WTC11 (cell line): ENCODE measurements at places on chromosomes 7 and 10. TPM values are rescaled to one million over a fixed set of nuclear protein-coding genes. Genes with fewer than 3 reads are reported as not detected.
A peak's percentile ranks its signal among the peaks of the same experiment; 100 is the strongest.

DNA sequence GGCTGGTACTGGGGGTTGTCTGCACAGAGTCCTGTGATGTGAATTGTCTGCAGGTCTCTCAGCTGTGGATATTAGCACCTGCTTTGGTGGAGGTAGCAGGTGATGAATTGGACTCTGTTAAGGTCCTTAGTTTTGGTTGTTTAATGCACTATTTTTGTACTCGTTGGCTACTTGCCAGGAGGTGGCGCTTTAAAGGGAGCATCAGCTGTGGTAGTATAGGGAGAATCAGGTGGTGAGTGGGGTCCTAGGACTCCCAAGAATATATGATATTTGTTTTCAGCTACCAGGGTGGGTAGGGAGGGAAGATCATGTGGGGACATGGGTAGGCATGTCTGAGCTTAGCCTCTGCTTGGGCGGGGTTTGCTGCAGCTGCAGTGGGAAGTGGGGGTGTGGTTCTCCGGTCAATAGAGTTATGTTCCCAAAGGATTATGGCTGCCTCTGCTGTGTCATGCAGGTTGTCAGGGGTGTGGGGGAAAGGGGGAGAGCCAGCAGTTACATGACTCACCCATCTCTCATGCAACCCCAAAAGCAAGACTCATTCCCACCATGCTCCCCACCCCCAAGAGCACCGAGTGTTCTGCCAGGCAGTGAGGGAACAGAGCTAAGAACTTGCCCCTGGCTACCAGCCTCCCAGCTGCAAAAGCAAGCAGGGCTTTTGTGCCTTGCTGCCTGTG lies 53.7 kb upstream of the ZNF273 start:
- no peak overlapping the region for H3K27ac ChIP-seq
- no peaks in the 10 kb centered on the region; the same call in 1 of the 2 replicates for H3K27me3 ChIP-seq
- H3K4me3 ChIP-seq: no peak overlapping the region
- no peaks in the 10 kb centered on the region for H3K4me1 ChIP-seq
- peaks cover 4% of the 10 kb centered on the region for H3K36me3 ChIP-seq

DNA sequence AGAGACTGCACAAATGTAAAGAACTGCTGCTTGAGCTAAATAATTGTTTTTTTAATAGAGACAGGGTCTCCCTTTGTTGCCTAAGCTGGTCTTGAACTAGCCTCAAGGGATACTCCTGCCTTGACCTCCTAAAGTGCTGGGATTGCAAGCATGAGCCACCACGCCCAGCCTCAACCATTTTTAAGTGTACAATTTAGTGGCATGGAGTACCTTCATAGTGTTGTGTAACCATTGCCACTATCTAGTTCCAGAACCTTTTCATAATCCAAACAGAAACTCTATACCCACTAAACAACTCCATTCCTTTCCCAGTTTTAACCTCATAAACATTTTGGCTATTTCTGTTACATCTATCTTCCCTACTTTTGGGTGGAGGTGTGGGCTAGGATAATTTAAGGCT lies 6.7 kb downstream of the EIF4H start:
- H3K4me3 ChIP-seq: no peak overlapping the region
- peak overlapping the region; percentile 61 for H3K27ac ChIP-seq
- no peaks in the 10 kb centered on the region for H3K27me3 ChIP-seq
- H3K36me3 ChIP-seq: peaks cover 20% of the 10 kb centered on the region
- H3K4me1 ChIP-seq: peaks cover 66% of the 10 kb centered on the region
- no peak for DNase-seq

DNA sequence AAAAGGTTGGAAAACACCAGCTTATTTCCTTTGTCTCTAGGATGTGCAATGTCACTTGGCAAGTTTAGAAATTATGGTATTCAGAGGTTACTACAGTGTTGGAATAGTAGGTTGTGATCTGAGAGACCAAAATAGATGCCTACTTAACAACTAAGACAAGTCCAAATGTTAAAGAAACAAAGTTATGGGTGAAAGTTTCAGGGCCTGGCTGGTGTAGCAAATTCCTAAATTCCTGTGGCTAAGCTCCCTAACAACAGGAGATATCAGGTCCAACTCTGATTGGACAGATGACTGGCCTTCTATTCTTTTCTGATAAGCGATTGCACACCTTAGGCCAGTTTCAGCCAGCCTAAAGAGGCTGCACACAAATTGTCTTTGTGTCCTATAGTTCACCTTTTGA lies 873.5 kb downstream of the REEP3 start:
- H3K27me3 ChIP-seq: no peaks in the 10 kb centered on the region
- no peak for DNase-seq
- no peak overlapping the region for H3K4me3 ChIP-seq
- peaks cover 23% of the 10 kb centered on the region for H3K4me1 ChIP-seq
- no peaks in the 10 kb centered on the region for H3K36me3 ChIP-seq
- no peak overlapping the region for H3K27ac ChIP-seq

GRCh38 chr7:148962823-148963582 lies 65.3 kb downstream of the PDIA4 start:
- no peaks in the 10 kb centered on the region for H3K36me3 ChIP-seq
- H3K4me3 ChIP-seq: peak overlapping the region; percentile 87
- H3K27ac ChIP-seq: peak overlapping the region; percentile 85
- no peaks in the 10 kb centered on the region for H3K27me3 ChIP-seq
- DNase-seq: no peak
- H3K4me1 ChIP-seq: peaks cover 18% of the 10 kb centered on the region

Gene MET
- total RNA-seq: 9.4 to 12.8 TPM (median 11.6 TPM) in 3 replicates

- H3K27ac ChIP-seq: peak overlapping the region; percentile 46; the same call in 1 of the 2 replicates
- no peaks in the 10 kb centered on the region for H3K27me3 ChIP-seq
- H3K36me3 ChIP-seq: peaks cover 21% of the 10 kb centered on the region
- H3K4me1 ChIP-seq: peaks cover 29% of the 10 kb centered on the region
- H3K4me3 ChIP-seq: no peak overlapping the region
These were observed 34.9 kb downstream of the BAIAP2L1 start for GRCh38 chr7:98365863-98366561.

DNA sequence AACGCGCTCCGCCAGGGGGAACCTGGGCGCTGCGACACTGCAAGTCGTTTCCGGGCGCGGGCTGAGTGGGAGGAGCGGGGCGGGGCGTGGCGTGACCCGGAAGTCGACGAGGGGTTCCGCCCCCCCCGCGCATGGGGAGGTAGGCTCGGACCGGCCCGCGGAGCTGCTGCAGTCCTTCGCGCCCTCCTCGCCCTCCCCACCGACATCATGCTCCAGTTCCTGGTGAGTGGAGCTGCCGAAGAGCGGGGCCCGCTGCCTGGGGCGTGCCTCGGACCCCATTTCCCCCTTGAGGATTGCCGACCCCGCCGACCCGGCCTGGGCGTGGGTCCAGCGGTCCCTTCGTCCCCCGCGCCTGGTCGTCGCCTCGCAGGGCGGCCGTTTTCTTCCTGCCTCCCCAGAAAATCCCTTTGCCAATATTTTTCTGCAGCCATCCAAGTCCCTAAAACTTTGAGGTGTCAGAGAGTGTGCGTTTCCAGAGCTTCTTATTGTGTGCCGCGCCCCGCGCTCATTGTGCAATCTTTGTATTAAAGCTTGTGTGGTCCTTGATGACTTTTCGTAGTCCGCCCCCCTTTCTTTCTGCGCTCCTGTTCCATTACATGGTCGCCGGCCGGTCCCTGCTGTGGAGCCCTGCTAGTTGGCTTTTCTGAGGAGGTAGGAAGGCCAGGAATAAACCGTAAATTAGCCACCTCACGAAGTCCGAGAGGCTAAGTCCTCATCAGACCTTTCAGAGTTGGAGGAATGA lies at the start of gene STMP1:
STMP1 (plus strand) TSS at position 142 of the 742 bp plus-strand sequence.
- peak within 1 kb of the TSS; percentile 99 for H3K27ac ChIP-seq
- H3K36me3 ChIP-seq: peaks cover 4% of the 10 kb centered on the region; the same call in 1 of the 2 replicates
- H3K27me3 ChIP-seq: no peaks in the 10 kb centered on the region
- DNase-seq: peak; percentile 98

DNA sequence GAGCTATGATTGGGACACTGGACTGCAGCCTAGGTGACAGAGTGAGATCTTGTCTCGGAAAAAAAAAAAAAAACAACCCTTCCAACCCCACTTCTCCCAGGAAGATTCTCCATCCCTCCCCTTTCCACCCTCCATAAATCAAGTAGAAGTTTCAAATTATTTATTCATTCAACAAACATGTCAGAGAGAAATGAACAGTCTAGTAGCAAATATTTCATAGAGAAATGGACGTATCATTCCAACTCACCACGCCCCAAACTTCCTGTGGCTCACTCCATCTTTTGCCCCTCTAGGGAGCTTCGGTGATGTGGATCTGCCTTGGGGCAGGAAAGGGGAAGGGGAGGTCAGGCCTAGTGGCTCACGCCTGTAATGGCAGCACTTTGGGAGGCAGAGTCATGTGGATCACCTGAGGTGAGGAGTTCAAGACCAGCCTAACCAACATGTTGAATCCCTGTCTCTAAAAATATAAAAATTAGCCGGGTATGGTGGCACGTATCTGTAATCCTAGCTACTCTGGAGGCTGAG lies 638 bp upstream of the TRAPPC14 start:
- peak overlapping the region; percentile 75 for H3K4me3 ChIP-seq
- H3K36me3 ChIP-seq: peaks cover 12% of the 10 kb centered on the region
- H3K4me1 ChIP-seq: peaks cover 32% of the 10 kb centered on the region
- DNase-seq: peak; percentile 39

Gene COBL
- 36.5 to 49.8 TPM (median 48.1 TPM) in 3 replicates for total RNA-seq

Gene PKD2L1
- total RNA-seq: 0.09 TPM in 1 of 3 replicates, not detected in the others

Gene ANXA8L1
- total RNA-seq: not detected in 3 replicates

Gene CCDC172
- 1.8 to 3.0 TPM (median 2.0 TPM) in 3 replicates for total RNA-seq

GRCh38 chr7:75968561-75969001 lies 25.8 kb downstream of the TMEM120A start:
- peaks cover 20% of the 10 kb centered on the region for H3K36me3 ChIP-seq
- no peak overlapping the region for H3K4me3 ChIP-seq
- H3K4me1 ChIP-seq: no peaks in the 10 kb centered on the region
- H3K27me3 ChIP-seq: no peaks in the 10 kb centered on the region; the same call in 1 of the 2 replicates
- H3K27ac ChIP-seq: no peak overlapping the region

- H3K27me3 ChIP-seq: no peaks in the 10 kb centered on the region
- no peak overlapping the region for H3K4me3 ChIP-seq
- DNase-seq: no peak
- no peak overlapping the region for H3K27ac ChIP-seq
- H3K36me3 ChIP-seq: no peaks in the 10 kb centered on the region
These were observed 393.8 kb downstream of the EXOC4 start for GRCh38 chr7:133646472-133647315.
